Mesenteric fat pad (tissue), 1 donor: ENCODE measurements at places on chromosomes 3 and 15. TPM values are rescaled to one million over a fixed set of nuclear protein-coding genes. Genes with fewer than 3 reads are reported as not detected.

- DNase-seq, result no peak
Observed at GRCh38 chr3:55487381-55488241, 505 bp upstream of the WNT5A start.

DNA sequence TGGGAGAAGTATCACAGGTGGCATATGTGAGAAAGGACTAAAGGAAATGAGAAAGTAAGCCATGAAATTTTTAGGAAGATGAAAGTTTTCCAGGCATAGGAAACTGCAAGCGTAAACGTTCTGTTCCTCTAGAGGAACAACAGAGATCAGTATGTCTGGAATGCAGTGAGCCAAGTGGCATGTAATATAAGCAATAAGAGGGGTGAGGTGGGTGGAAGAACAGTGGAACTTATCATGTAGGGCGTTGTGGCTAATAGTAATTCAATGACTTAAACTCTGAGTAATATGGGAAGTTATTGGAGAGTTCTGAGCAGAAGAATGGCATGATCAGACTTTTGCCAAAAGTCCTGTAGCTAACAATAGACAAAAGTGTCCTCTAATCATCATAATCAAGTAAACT lies 902.9 kb downstream of the EPHA3 start:
- no peak for DNase-seq

DNA sequence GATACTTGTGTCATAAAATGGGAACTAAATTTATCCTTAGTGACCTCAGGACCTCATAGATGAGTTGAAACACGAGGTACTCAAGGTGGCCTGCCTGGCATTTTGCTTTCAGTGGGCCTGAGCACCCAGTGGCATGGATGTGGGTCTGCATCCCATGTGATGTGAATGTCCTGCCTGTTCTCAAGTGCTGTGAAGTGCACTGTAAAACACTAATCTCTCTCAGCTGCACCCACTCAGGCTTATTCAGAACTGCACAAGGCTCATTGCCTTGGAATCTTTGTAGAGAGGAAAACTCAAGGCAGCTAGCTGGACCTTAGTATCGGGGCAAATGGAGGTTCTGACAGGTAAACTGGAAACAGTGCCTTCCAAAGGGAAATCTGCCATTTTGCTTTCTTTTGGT lies 767.0 kb downstream of the TUSC7 start:
- DNase-seq, result no peak

GRCh38 chr15:73944161-73945129 lies 18.2 kb downstream of the LOXL1 start:
- no peak for DNase-seq

DNA sequence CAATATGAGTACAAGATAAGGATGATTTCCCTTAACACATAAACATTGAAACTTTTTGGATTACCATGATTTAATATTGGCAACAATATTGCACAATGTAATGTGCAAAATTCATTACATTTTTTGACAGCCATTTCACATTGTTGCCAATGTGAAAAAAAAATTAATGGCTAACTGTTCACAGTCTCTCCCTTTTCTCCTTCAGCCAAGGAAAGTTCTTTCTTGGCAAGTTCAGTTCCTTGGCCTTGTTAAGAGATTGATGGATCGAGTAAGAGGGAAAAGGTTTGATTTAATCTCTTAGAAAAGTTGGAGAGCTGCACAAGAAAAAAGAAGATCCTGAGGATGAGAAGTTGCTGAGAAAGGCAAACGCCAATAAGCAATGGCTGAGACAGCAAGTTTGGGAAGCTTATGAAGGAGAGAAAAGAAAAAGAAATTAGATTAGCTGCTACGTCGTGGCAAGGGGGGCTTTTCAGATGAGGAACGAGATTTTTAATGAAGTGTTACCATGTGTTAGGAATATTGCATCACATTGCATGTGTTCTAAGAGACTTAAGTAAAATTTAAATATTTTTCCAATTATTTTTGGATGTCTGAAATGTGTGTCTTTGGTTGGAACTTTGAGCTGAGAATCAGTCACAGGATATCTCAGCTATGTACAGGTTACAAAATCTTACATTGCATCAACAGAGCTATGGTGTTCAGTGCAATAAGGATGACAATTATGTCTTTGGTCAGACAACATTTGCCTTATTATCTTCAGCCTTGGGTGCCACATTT lies 61.4 kb upstream of the ZNF280D start:
- DNase-seq, result no peak

DNA sequence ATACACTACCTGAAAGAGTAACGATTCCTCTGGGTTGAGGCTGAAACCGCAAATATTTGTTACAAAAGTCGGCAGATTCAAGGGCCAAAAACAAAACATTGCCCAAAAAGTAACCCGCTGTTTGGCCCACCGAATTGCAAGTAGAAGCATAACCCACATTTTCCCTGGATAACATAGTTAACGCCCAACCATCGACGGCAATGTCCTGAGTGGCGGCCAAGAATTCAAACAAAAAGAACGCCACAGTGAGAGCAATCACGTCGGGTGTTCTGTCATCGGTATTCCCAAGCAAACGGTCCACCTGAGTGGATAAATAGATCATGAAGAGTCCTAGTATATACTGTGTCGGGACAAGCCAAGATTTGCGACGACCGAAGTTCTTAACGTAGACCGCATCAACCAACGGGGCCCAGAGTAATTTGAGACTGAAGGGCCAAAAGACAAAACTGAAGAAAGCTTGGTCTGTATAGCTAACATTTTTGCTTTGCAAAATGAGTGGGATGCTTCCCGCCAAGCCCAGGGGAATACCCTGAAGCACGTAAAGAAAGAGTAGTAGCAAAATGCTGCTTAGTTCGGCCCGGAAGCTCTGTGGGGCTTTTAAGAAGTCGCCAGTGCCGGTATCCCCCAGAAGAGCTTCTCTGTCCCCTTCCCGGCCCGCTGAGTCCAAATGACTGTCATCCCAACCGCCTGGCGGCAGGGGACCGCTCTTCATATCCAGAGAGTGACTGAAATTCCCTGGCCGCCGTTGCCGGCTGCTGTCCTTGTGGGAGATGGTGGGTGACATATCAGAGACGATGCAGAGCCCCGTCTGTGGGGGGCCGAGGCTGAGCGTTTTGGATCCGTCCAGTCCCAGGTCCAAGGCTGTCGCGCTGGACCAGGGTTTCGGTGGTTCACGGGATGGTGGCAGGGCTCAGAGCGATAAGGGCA lies 750 bp downstream of the SLC33A1 start:
- DNase-seq, result no peak

GRCh38 chr15:29687939-29688505 lies 134.2 kb downstream of the TJP1 start:
- peak; percentile 88 for DNase-seq

DNA sequence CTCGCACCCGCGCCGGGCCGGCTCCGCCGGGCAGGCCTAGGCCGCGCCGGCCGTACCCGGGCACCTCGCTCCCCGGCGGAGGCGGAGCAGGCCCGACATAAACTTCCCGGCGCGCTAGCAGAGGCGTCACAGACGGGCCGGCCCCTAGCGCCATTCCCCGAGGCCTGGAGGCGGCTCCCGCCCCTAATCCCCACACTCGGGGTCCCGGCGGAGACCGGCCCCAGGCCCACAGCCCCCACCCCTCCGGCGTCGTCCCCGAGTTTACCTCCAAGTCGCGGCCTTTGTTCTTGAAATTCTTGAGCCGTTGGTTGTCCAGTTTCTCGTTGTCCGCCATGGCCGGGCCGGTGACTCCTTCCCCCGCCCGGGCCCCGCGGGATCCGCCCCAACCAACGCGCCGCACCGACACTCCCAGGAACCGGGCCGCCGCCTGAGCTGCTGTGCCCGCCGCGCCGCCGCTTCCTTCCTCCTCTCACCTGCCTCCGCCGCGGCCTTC lies 376 bp downstream of the KPNA4 start:
- DNase-seq, result no peak

DNA sequence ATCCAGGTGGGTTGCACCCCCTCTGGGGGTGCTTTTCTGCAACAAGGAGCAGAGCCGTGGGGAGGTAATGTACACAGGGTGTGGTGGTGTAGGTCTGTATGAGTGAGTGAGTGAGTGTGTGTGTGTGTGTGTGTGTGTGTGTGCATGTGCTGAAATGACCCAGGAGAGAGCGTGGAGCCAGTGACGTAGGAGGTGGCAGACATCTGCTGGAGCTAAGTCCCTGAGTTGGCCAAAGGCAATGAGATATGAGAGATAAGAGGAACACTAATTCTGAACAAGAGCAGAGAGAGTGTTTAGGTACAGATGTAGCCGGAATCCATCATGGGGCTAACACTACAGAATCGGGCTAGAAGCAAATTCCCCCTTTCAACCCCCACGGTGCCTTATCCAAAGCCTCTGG lies 27.6 kb downstream of the BDH1 start:
- DNase-seq, result no peak

GRCh38 chr3:184314700-184315542 lies 515 bp downstream of the EIF4G1 start:
- DNase-seq, result peak; percentile 98

The IQCB1 gene
- 12.5 TPM for total RNA-seq

GRCh38 chr15:98292442-98293240 lies 332.1 kb downstream of the ARRDC4 start:
- DNase-seq, result no peak

GRCh38 chr3:169822540-169822939 lies 9.8 kb upstream of the LRRC34 start:
- DNase-seq, result no peak

The LRRC3B gene
- not detected for total RNA-seq

The SCG5 gene
- total RNA-seq, result 5.3 TPM

- no peak for DNase-seq
Observed at GRCh38 chr15:37112171-37112570, 11.8 kb upstream of the MEIS2 start.

DNA sequence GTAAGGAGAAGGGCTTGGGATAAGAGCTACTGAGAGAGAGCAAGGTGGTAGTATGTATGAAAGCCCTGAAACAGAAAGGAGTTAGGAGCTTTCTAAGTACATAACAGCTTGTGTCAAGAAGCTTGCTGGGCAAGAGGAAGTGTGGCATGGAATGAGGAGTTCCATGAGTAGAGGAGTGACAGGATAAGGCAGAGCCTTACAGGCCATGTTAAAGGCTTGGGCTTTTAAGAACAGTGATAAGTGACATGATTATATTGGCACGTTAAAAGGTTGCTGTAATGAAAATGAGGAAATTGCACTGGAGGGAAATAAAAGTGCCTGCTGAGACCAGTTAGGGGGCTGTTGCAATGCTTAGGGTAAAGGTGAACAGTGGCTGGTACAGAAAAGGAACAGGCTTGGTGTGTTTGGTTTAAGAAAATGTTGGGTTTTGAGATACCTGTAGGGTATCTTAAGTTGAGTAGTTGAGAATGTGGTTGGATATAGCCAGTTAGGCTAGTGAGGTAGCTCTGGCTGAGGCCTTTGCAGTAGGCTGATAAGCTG lies 49.0 kb downstream of the MEF2A start:
- no peak for DNase-seq

DNA sequence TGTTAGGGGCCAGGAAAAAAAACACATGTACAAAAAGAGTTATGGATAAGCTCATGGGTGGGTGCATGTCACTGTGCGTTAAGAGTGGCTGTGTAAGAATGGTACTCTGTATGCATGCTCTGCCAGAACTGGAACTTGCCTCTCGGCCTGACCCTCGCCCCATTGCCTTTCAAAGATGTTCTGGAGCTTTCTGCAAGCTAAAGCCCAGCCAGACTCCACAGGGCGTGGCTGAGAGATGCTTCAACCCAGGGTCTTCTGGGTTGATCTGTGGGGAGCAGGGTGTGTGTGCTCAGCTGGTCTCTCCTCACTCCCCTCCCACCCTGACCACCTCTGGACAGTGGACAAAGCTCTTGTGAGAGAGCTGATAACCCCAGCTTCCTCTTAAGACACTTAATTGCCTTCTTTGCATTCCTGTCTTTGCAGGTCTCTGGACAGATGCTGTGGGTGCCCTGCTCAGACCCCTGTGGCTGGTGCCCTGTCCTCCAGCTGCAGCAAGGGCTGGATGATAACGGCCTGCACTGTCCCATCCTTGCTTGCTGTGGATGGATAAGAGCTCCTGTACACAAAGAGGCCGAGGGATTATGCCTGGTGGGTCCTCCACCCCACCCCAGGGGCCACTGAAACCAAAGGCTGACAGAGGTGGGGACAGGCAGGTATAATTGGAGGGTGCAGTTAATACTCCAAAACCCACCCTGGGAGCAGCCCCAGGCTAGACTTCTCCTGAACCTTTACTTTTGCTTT lies 28.7 kb downstream of the ALDH1L1 start:
- peak; percentile 73 for DNase-seq

The RPL39L gene
- 6.5 TPM for total RNA-seq
